ENCODE measurements at places on chromosomes 11 and 22. TPM values are rescaled to one million over a fixed set of nuclear protein-coding genes. Genes with fewer than 3 reads are reported as not detected.

Gene AMPD3
- 7.1 TPM for total RNA-seq

Gene JAM3
- total RNA-seq: 34.1 TPM

Gene PRR5L
- total RNA-seq: 4.0 TPM

Gene P2RY6
- 0.16 TPM for total RNA-seq

Gene B4GALNT4
- total RNA-seq: 97.8 TPM

GRCh38 chr11:103898065-103898464 lies 138.4 kb upstream of the DDI1 start:
- H3K4me1 ChIP-seq: peaks cover 4% of the 10 kb centered on the region
- H3K27ac ChIP-seq: no peak overlapping the region
- H3K27me3 ChIP-seq: no peaks in the 10 kb centered on the region
- H3K4me3 ChIP-seq: no peak overlapping the region

DNA sequence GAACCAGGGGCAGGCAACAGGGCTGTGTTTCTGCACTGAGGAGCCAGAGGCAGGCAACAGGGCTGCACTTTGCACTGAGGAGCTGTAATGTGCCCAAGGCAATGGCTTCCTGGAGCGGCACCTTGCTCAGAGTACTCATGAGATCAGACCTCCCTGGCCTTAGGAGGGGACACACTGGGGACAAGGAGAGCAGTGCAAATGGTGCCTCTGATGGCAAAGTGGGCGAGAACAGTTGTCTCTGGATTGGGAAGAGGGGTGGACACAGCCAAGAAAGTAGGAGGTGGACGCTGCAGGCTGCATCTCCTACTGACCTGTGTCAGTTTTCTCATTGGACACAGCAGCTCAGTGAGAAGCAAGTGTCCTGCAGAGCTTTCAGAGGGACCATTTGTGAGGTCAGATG lies 1443.3 kb downstream of the TBC1D22A start:
- H3K4me1 ChIP-seq: peaks cover 5% of the 10 kb centered on the region
- H3K27ac ChIP-seq: no peak overlapping the region
- H3K27me3 ChIP-seq: no peaks in the 10 kb centered on the region
- no peak overlapping the region for H3K4me3 ChIP-seq
- no peaks in the 10 kb centered on the region for H3K36me3 ChIP-seq

- peak within 1 kb of the TSS; percentile 88 for H3K4me3 ChIP-seq
- H3K36me3 ChIP-seq: no peaks in the 10 kb centered on the region
- no peak within 1 kb of the TSS for H3K27ac ChIP-seq
- no peak for DNase-seq
These were observed at the start of gene TSPO for GRCh38 chr22:43151251-43152002. Gene TSPO (plus strand): TSS chr22:43151559. CDS start chr22:43159239, 7,680 bp downstream.

- H3K4me3 ChIP-seq: no peak overlapping the region
- peaks cover 41% of the 10 kb centered on the region for H3K4me1 ChIP-seq
- no peaks in the 10 kb centered on the region for H3K36me3 ChIP-seq
These were observed 5.6 kb upstream of the WT1 start for GRCh38 chr11:32440916-32441315.

- H3K36me3 ChIP-seq: peaks cover 14% of the 10 kb centered on the region
- no peaks in the 10 kb centered on the region for H3K4me1 ChIP-seq
- no peak overlapping the region for H3K27ac ChIP-seq
These were observed 132.2 kb upstream of the PLET1 start for GRCh38 chr11:112392904-112393303.

- peaks cover 13% of the 10 kb centered on the region for H3K4me1 ChIP-seq
- H3K36me3 ChIP-seq: no peaks in the 10 kb centered on the region
- H3K4me3 ChIP-seq: peak overlapping the region; percentile 73
- peaks cover 50% of the 10 kb centered on the region for H3K27me3 ChIP-seq
- no peak overlapping the region for H3K27ac ChIP-seq
- peak; percentile 56 for DNase-seq
These were observed 157.0 kb downstream of the BRD1 start for GRCh38 chr22:49670456-49671330.

DNA sequence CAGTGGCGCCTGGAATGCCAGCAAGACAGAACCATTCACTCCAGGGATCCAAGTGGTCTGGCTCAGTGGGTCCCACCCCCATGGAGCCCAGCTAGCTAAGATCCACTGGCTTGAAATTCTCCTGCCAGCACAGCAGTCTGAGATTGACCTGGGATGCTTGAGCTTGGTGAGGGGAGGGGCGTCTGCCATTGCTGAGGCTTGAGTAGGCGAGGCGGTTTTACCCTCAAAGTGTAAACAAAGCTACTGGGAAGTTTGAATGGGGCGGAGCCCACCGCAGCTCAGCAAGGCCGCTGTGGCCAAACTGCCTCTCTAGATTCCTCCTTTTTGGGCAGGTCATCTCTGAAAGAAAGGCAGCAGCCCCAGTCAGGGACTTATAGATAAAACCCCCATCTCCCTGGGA lies 125.7 kb upstream of the DDI1 start:
- H3K36me3 ChIP-seq: peaks cover 44% of the 10 kb centered on the region
- peak; percentile 14 for DNase-seq
- H3K4me3 ChIP-seq: no peak overlapping the region
- no peak overlapping the region for H3K27ac ChIP-seq
- peaks cover 6% of the 10 kb centered on the region for H3K27me3 ChIP-seq
- H3K4me1 ChIP-seq: no peaks in the 10 kb centered on the region

- peaks cover 86% of the 10 kb centered on the region for H3K4me1 ChIP-seq
- peaks cover 14% of the 10 kb centered on the region for H3K36me3 ChIP-seq
- no peaks in the 10 kb centered on the region for H3K27me3 ChIP-seq
- 0 out of 2 replicates have a peak overlapping the region, but pooled peaks have one; percentile 27 for H3K27ac ChIP-seq
- DNase-seq: no peak
These were observed 49.1 kb downstream of the ADAMTS8 start for GRCh38 chr11:130379276-130379675.

DNA sequence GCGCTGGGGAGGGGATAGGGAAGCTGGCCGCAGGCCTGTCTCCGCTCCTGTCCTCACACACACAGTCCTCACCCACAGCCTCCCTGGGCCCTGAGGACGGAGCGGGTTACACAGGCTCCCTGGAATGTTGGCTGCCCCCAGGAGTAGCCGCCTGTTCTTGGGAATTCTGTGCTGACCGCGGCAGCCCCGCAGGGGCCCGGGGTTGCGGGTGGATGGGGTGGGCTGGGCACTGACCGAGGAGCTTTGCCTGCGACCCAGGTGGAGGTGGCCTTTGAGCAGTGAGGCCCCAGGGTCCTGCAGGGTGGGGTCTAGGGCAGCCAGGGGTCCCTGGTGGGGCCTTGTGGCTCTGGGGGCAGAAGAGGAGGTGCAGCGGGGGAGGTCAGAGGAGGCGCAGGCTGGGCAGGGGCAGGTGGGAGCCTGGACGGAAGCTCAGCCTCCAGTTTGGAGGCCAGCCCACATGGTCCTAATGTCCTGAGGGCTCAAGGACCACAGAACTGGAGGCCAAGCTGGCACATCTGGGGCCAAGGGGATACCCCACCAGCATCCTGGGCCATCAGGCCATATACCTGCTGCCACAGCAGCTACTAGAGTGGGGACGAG lies 6.6 kb upstream of the MRGPRG start:
- no peak overlapping the region for H3K27ac ChIP-seq
- no peaks in the 10 kb centered on the region for H3K27me3 ChIP-seq
- H3K4me1 ChIP-seq: peaks cover 30% of the 10 kb centered on the region
- no peak for DNase-seq

DNA sequence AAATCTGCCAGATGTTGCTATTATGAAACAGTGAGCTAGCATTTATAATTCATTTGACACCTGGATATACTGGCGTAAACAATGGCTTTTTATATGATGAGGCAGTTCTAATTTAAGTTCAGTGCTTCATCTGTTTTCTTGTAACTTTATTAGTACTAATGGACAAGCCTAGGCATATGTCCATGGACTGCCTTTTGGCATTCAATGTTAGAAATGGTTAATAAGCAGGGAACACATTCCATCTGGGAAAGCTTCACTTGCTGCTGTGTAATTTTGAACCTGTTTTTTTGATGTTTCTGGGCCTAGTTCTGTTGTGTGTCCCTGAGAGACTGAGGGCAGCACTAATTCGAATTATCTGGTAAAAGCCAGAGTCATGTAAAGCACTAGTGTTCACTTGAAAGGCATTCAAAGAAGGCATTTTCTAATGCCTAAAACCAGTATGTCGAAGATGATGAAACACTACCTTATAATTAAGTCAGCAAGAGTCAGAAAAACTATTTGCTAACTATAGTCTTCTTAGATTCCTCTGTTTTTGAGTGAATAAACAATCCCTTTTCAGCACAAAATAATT lies 138.5 kb downstream of the SWAP70 start:
- H3K36me3 ChIP-seq: peaks cover 23% of the 10 kb centered on the region
- H3K4me1 ChIP-seq: peaks cover 27% of the 10 kb centered on the region
- H3K4me3 ChIP-seq: no peak overlapping the region
- no peaks in the 10 kb centered on the region for H3K27me3 ChIP-seq
- DNase-seq: no peak
- peak overlapping the region; percentile 83 for H3K27ac ChIP-seq

DNA sequence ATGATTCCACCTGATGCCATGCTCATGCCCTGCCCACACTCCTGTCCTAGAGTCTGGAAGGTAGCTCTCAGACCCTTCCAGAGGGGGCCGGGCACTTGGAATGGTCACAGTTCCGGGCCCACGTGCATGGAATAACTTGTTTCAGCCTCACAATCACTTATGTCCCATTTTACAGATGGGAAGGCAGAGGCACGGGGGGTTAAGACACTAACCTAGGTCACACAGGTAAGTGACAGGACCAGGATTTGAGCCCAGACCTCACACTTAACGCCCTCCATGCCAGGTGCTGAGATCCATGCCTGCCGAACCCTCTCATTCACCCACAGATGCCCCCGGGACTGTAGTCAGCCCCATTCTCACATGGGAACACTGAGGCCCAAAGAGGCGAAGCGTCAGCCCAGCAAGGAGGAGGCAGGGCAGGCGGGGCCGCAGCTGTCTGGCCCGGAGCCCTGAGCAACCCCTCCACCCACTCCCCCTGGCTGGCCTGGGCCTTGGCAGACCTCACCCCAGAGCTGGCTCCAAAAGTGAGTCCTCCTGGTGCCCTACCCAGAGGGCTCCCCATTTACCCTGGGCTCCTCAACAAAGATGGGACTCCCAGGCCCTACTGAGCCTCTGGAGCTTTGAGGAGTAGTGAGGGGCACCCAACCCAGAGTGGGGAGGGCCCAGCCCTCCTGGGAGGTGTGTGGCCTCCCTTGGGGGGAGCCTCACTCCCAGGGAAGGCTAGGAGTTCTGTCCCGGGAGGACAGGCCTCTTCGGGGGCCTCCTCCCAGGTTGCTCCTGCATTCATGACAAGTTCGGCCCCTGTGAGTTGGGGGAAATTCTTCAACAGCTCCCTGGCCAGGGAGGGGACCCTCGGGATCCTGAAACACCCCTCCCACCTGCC lies 2.4 kb upstream of the ALDH3B1 start:
- H3K36me3 ChIP-seq: no peaks in the 10 kb centered on the region
- no peaks in the 10 kb centered on the region for H3K27me3 ChIP-seq
- H3K4me1 ChIP-seq: peaks cover 35% of the 10 kb centered on the region

- DNase-seq: peak; percentile 56
- H3K27me3 ChIP-seq: no peaks in the 10 kb centered on the region
- no peak overlapping the region for H3K27ac ChIP-seq
- H3K4me3 ChIP-seq: no peak overlapping the region
- no peaks in the 10 kb centered on the region for H3K36me3 ChIP-seq
These were observed 1293.9 kb downstream of the JRKL start for GRCh38 chr11:97683733-97684132.

All from WTC11 (cell line).